IMR-90 (cell line): ENCODE measurements at places on chromosomes 11 and 22.

DNA sequence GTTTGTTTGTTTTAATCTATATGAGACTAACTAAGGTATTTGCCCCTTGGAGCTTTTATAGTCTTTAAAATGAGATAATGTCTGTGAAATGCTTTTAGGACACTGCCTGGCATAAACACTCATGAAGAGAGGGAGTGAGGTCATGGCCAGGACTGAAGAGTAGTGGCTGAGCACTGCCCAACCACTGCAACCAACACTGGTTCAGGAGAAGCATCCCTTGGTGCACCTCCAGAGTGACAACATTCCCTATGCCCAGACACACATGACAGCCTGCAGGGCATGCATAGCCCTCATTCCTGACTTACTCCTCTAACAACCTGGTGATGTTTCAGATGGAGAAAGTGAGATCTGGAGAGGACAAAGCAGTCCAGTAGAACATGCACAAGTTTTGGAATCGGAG lies 36.1 kb downstream of the ME3 start:
- DNase-seq, result peak; percentile 31

DNA sequence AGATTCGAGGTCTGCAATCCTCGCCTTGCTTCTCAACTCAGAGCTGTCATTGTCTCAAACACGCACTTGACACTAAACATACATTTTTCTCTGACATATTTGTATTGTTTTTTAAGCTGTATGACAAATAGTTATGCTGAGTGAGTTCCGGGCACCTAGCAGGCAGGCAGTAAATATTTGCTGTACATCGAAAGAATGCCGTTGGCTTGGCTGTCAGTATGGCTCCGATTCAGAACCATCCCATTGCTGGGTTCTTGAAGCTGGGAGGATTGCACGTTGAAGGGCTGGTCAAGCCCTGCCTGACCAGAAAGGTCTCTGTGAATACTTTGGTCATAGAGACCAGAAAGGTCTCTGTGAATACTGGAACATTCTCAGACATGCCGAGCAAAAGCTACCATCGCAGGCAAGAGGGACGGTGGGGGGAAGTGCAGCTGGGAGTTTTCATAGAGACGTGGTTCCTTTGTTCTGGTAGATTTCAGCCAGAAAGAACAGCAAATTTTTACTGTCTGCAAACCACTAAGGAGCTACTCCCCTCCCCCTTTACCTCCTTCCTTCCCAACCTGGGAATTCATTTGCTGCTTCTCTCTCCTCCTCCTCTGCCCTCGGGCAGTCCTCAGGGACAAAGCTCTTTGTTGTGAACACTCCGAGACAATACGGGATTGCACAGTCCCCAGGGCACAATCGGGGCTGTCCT lies 202.2 kb upstream of the SORL1-AS1 start:
- peak; percentile 25 for DNase-seq

- no peak for DNase-seq
These were observed 705 bp downstream of the UNC93B1 start for GRCh38 chr11:68002938-68003845.

DNA sequence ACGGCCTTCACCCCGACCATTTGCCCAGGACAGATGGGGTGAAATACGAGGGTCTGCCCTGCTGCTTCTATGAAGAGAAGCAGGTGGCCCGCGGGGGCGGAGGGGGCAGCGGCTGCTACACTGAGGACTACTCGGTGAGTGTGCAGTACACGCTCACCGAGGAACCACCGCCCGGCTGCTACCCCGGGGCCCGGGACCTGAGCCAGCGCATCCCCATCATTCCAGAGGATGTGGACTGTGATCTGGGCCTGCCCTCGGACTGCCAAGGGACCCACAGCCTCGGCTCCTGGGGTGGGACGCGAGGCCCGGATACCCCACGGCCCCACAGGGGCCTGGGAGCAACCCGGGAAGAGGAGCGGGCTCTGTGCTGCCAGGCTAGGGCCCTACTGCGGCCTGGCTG lies 11.2 kb downstream of the C22orf31 start:
- DNase-seq, result no peak

DNA sequence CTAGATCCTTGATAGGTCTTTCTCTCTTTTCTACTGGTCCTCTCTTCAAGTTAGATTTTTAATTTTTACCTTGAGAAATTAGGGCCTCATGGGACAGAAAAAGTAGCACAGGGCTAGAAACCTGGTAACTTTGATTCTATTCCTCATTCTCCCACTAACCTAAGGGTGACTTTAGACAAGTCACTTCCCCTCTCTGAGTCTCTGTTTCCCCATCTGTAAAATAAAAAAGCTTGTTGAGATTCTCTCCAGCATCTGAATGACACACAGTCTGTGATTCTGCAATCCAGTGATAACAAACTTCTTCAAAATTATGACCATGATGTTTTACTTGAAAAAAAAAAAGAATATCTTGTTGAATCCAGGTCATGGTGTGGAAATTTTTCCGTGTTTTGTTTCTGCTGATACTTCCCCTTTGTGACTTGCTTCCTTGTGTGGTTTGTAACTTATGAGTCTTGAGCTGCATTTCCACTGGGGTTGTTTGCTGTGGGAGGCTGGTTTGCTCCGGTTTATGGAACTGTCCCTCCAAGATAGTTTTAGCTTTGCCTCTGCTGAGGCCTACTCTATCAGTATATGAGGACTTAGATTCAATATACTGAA lies 9.8 kb upstream of the MPEG1 start:
- no peak for DNase-seq

DNA sequence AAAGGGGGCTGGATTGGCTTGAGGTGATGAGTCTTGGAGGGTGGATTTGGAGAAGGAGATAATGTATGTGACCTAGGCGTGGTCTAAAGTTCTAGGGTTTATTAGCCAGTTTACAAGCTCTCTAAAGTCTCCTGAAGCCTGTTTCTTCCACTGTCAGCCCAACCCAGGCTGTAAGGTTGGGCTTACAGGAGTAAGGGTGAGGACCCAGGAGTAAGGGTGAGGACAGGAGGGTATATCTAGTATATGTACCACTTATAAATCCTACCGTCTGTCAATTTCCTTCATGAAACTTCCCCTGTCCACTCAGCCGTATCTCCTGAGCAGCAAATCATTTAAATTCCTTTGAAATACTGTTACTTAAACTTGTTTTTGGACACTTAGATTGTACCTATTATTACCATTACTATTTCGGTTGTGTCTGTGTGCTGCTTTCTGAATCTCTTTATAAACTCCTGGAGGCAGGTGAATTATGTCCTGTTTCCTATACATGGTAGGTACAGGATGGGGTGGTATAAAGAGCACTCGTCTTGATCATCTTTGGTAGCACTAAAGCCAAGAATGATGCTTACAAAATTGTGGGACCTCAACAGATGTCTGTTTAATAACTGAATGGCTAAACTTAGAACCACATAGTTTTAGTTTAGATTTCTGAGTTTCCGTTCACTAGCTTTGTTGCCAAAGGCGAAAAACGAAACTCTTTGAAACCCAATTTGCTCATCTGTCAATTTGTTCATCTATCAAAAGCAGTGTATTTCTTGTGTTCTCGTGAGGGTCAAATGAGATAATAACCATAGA lies 192.0 kb downstream of the GRIK4 start:
- DNase-seq, result no peak

DNA sequence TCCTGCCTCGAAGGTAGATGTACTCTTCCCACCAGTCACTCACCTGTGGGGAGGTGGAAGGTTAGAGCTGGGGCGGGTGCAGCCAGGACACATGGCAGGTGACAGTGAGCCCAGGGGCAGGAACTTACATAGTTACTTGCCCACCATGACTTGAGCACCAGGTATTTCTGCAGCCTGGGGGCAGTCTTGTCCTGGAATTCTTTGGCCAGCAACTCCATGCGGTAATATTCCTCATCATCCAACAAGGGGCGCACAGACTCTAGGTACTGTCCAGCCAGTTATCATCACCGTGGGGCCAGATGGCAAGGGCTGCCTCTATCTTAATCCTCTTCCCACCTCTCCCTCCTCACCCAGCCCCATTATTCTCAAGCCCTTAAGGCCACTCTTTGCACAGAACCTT lies 2.2 kb downstream of the CPT1B start:
- peak; percentile 44 for DNase-seq

DNA sequence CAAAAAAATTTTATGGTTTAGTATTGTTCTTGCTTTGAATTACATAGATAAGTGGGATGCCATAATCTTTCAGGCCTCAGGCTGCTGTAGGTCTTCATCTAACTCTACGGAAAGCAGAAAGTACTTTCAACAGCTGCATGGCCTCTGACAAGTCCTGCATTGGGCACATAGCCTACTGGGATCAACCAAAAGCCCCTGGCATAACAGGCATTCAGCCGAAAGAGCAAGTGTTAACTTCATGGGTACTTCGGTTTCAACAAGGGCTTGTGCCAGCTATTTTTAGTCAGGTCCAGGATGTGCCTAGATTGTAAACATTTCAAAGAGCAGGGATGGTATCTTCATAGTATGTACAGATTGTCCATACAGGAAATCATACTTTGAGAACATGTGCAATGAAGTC lies 3.1 kb downstream of the SLN start:
- DNase-seq, result no peak

DNA sequence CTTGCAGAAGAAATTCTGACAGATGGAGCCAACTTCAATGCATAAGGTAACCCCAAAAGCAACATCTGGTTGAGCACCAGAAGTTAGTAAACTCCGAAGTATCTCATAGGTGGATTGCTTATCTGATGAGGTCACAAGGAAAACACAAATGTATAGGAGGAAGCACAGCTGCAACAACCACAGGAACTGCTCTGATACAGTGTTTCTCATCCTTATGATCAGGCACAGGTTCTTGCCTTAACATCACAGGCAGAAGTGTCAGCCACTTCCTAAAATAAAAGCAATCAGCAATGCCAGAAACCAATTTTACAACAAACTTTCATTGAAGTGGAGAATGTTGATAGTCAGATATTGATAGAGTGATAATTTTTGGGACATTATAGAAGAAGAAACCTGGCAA lies 530.3 kb upstream of the FAT3 start:
- no peak for DNase-seq

GRCh38 chr22:25509374-25509791 lies 55.1 kb upstream of the GRK3 start:
- DNase-seq, result peak; percentile 44

DNA sequence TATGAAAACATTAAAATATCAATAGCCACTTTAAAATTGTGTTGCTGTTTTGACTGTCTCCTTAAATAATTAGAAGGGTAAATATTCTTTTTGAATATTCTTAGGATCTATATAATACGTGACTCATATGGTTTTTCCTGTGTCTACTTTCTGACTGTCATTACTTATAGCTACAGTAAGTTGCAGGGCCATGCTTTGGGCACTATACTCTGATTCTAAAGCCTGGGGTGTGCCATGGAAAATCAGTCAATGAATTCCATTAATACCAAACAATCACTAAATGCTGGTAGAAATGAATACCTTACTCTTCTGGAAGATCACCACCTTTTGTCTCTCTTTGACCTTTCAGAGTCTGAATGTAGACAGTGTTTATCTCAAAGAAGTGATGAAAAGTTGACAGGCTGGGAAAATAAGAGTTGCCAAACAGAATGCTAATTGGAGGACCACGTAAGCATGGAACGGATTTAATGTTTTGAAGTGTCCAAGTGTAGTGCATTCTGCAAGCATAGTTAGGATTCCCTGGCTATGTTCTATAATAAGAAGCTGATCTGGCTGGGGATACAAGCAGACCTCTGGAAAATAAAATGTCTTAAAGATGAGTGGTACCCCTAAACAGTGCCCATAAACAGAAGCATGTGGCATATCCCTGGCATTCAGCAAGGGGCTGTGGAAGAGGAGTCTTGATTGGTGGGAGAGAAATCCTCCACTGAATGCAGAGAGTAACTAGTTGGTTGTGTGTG lies 16.8 kb downstream of the LUZP2 start:
- DNase-seq, result no peak

DNA sequence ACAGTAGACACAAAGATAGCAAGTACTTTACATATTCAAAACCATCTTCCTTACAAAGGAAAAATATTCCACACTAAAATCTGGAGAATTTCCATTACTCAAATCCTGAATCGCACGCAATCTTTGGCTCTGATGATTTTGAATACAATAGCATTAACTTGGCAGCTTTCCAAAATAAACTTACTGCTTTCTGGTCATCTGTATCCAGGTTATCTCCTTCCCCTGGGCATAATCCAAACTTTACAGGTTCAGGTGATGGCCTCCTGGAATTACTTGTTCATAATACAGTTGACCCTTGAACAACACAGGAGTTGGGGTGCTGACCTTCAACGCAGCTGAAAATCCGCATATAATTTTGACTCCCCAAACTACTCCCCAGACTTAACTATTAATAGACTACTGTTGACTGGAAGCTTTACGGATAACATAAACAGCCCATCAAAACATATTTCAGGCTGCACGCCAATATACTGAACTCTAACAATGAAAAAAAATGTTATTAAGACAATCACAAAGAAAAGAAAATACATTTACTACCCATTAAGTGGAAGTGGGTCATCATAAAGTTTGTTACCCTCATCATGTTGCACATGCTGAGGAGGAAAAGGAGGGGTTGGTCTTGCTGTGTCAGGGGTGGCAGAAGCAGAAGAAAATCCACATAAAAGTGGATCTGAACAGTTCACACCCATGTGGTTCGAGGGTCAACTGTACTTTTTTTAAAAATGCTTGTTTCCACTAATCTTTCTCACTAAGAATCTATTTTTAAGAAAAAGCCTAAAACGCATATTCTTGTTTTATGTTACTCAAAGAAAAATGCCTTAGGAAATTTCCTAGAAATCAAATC lies 6.5 kb downstream of the MTMR2 start:
- peak; percentile 30 for DNase-seq

DNA sequence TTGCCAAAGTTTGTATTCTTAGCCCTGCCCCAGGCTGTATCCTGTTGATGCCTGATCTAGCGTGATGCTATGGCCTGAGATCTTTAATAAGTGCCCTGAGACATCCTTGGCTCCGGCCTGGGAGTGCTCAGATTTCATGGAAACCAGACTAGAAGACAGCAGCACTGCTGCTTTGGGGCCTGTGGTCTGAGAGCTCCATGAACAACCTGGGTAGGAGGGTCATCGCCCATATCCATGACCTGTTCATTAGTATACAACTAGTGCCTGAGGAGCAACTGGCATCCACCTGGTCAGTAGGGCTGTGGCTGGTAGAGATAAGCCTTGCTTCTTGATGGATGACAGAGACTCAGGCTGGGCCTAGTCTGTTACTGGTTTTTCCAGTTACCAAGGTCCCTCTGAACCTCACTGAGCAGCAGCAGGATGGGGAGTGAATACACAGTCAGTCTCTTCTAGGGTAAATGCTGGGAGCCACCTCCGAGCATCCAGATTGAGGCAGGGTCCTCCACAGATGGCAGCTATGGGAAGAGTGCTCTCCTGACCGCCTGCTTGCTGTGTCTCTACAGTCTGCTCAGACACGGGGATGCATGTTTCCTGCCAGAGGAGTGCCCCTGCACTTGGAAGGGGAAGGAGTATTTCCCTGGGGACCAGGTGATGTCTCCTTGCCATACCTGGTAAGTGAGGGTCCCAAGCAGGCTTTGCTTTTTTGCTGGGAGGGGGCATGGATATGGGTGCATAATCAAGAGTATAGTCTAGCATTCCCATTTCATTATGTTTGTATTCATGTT lies 39.0 kb downstream of the OTOG start:
- no peak for DNase-seq
